ENCODE measurements at places on chromosomes 16 and 17.

DNA sequence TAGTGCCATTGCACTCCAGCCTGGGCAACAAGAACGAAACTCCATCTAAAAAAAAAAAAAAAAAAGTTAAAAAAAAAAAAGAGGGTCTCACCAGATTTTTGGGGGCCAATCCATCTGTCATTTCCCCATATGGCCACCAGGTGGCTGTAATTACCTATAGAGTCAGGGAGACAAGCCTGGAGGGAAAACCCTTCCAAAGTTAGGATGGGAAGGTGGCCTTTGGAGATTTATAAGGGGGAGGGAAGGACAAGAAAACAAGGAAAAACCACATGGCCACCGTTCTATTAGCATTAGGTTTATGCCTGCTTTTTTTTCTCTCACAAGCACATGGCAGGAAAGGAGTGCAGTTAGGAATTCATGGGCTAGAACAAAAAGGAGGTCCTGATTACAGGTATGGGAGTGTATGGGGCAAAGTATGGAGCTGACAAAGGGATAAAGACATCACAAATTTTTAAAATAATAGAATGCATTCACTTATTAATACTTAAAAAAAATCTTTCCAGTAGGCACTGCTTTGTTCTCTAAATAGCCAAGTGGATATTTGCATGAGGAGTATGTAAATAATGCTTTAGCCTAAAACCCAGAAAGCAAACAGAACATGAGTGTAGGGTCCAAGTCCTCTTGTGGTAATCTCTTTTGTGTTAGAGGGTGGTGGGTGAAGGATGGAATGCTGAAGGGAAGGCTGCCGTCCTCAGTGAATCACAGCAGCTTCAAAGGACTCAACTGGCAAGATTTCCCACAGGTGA is 5.1 kb downstream of the CYB5D1 start:
- peak; percentile 68 for DNase-seq

DNA sequence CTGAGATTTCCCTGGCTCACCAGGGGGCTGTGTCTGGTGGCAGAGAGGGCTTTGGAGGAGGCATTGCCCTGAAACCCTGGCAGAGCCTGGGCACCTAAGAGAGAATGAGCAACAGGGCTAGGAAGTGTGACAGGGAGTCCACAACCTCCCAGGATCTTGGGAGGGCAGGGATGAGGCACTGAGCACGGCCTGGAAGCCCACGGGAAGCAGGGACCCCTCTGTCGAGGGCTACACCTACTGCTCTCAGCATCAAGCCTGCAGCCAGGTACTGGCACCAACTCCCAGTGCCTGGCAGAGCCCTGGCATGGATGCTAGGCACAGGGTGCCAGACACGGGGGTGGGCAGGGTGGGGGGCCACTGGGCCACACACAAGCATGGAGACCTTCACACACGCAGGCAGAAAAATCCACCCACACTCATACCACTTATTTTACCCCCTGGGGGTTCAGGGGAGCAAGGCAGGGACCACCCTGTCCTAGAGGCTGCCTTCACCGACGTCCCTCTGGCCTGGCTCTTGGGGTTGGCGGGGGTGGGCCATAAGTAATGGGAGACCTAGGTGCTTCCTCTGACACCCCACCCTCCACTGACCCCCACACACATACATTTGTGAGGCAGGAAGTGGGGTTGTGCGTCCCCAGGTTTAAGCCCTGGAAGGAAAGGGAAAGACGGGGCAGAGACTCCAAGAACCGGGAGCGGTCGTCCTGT is 970 bp upstream of the HSD11B2 start:
- no peak for DNase-seq

- DNase-seq: no peak
Observed at GRCh38 chr17:46820592-46821450, 2.3 kb upstream of the WNT3 start.

- no peak for DNase-seq
Observed at GRCh38 chr16:27244363-27244755, 24.2 kb downstream of the NSMCE1 start.

DNA sequence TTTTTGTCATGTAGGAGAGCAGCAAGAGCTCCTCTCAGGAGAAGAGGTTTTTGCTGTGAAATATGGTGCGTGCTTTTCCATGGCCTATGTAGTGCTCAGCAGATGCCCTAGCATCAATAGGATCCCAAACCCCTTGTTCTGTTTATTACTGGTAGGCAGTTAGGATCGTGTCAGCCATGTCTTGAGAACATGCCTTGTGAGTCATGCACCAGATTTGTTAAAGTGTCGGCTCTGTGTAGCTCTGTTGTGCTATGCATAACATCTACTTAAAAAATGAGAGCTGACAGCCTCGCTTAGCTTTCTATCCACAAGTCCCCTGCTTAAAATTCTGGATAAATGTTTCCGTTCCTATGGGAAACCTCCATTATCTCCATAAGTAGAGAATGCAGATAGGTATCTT is 4.4 kb upstream of the EIF4A3 start:
- DNase-seq: peak; percentile 84

GRCh38 chr17:82396601-82397435 is 21.3 kb upstream of the HEXD start:
- DNase-seq: peak; percentile 96

- peak; percentile 85 for DNase-seq
Observed at GRCh38 chr17:2084766-2085647, 30.1 kb downstream of the HIC1 start.

DNA sequence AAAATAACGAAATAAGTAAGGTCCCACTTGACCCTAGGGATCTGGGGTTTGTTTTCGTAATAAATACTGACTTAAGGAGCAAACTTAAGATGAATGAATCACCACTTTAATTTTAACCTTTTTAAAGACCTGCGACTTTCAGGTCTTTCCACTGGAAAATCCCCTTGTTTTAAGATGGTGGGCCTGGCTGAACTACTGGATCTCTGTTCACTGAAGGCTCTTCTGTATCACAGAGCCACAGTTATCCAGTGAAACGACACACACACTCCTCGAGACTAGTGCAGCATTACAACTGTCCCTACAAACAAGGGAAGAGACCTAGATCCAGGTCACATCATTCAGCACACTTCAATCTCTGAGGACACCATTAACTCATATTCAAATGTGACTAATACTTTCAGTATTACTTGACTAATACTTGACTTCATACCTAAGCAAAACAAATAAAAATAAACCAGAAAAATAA is 299.0 kb downstream of the CEP112 start:
- no peak for DNase-seq

DNA sequence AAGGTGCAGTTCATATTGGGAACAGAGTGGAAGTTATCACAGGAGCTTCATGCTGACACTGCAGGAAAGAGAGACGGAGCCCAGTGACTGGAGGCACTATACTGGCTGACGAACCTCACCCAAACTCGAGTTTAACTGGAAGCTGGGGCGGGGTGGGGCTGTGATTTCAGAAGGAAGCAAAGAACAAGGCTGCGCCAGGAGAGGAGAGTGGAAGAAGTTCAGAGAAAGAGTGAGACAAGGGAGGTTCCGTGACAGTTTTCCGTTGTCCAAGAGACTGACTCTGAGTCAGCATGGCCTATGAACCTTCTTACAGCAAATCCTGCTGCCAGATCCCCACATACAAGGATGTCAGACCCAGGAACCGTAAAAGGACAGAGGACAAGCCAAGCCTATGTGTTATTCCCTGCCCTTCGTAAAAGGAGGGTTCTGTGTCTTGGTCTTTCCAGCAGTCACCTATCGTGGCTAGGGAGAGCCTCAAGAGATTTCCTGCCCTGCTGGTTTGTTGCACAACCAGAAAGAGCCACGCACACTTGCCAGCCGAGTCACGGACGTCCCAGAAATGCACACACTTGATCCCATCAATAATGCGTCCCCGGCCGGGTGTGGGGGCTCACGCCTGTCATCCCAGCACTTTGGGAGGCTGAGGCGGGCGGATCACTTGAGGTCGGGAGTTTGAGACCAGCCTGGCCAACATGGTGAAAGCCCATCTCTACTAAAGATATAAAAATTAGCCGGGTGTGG is 5.1 kb downstream of the PITPNA start:
- no peak for DNase-seq

- DNase-seq: no peak
Observed at GRCh38 chr16:72013389-72013788, 4.8 kb downstream of the DHODH start.

GRCh38 chr16:14409563-14409962 is 220.5 kb downstream of the PARN start:
- DNase-seq: peak; percentile 99

- DNase-seq: peak; percentile 46
Observed at GRCh38 chr16:69187446-69188235, 677 bp downstream of the SNTB2 start.

- DNase-seq: peak; percentile 46
Observed at GRCh38 chr16:17696616-17697015, 225.9 kb upstream of the XYLT1 start.

- no peak for DNase-seq
Observed at GRCh38 chr16:58201163-58201562, 3.3 kb upstream of the CSNK2A2 start.

GRCh38 chr17:16353317-16354174 is at the start of gene CENPV:
CENPV (minus strand) TSS chr17:16353469; CDS start chr17:16353436, 33 bp downstream.
- DNase-seq: peak; percentile 47

GRCh38 chr16:17802571-17802970 is 331.8 kb upstream of the XYLT1 start:
- DNase-seq: peak; percentile 78

DNA sequence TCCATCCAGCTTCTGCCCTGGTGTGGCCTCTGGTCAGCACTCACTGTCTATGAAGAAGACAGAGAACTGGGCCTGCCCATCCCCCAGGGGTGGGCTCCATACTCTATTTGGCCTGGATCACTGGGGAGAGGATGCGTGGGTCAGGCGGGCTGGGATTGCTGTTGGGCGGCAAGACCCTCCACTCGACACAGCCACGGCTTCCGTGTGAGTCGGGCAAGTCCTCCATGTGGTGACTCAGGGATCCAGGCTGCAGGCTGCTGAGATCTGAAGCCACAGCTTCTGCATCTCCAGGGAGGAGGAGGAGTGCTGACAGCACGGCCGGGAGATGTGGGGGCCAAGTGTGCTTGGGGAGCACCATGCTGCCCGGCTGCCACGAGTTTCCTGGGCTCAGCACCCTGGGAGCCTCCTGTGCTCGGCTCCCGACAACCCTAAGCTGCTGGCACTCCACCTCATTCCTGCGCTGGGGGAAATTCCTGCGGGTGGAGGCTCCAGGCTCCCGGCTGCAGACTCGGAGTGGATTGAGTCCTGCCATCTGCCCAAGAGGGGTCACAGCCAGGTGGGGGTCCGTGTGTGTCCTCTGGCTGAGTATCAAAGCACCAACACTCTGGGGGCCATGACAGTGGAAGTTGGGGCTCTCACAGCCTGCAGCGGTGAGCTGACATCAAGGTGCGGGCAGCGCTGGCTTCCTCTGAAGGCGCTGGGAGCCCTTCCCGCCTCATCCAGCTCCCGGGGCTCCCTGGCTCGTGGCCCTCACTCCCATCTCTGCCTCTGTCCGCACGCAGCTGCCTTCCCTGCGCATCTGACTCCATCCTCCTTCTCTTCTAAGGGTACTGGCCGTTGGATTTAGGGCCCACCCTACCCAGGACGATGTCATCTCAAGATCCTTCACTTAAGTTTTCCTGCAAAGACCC is 24.4 kb upstream of the CBFA2T3 start:
- DNase-seq: no peak

GRCh38 chr17:4949321-4950074 is 1.2 kb upstream of the PFN1 start:
- DNase-seq: peak; percentile 75

DNA sequence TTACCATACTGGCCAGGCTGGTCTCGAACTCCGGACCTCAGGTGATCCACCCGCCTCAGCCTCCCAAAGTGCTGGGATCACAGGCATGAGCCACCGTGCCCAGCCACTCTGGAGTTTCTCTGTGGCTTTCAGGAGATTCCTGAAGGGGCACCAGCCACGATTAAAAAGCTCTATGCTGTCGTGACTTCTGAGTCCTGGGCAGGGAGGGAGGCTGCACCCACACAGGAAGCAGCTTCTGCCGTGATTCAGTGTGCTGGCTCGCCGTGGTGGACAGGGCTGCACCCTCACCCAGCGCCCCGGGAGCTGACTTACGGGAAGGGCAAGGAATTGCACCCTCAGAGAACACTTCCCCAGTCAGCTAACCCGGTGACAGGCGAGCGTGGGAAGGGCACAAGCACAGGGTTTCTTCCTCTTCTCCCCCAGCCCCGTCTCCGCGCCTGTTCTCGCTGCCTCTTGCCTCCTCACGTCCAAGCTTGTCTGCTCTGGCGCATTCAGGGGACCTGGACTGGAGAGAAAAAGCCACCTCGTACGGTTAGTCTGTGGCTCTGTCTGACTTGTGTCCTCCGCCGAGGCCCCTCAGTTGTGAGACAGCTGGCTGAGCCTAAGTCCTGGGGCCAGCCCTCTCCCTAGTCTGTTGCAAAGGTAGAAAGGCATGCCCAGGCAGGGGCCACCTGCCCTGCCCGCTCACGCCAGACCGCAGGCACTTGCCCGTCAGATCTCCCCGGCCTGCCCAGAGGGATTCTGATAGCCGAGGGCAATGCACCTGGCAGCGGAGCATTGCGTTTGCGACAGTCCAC is 145.0 kb downstream of the SEC14L1 start:
- peak; percentile 92 for DNase-seq

DNA sequence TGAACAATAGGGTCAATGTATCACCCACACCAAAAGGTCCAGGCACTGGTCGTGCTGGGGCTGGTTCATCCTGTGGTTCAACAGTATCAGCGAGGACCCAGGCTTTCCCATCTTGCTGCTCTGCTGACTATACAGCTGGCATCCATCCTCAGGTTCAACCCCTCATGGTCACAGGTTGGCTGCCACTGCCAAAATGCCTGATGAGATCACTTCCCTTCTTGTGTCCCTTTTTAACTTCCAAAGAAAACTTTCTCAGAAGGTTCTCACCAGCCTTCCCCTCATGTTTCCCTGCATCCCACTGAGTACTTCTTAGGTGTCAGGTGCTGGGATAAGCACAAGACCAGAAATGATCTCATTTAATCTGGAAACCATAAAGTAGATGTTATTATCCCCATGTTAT is 25.7 kb downstream of the CLEC16A start:
- DNase-seq: no peak

- DNase-seq: no peak
Observed at GRCh38 chr16:57701759-57702371, 7.3 kb downstream of the DRC7 start.

- DNase-seq: no peak
Observed at GRCh38 chr16:65124596-65124995, 2.7 kb upstream of the CDH11 start.

- no peak for DNase-seq
Observed at GRCh38 chr16:85422632-85423550, 190.2 kb upstream of the GSE1 start.

- DNase-seq: no peak
Observed at GRCh38 chr16:57908409-57908987, 62.4 kb downstream of the CNGB1 start.

- peak; percentile 11 for DNase-seq
Observed at GRCh38 chr16:68490829-68491575, 42.7 kb upstream of the SMPD3 start.

- peak; percentile 30 for DNase-seq
Observed at GRCh38 chr16:66512272-66513110, 37.4 kb downstream of the TK2 start.

- DNase-seq: peak; percentile 58
Observed at GRCh38 chr16:87723226-87723623, 42.6 kb downstream of the KLHDC4 start.

DNA sequence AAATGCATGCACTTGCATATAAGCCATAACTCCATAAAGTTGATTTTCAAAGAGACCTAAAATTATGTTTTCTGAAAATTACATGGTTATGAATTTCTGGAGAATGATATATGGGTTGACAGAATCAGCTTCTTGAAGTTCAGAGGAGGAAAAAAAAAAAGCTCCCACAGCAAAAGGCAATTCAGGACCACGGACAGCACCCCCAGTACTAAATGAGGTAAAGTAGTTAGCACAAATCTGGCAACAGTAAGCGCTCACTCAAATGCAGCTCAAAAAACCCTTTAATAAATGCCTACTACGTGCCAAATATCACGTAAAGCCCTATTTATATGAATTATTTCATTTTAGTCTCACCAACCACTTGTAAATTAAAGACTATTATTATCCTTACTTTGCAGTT is 135.2 kb downstream of the SHISA9 start:
- peak; percentile 28 for DNase-seq
